ENCODE measurements at places on chromosomes 16 and 17.

GRCh38 chr17:45410144-45411091 lies 22.3 kb downstream of the ARHGAP27 start:
- no peak for DNase-seq

GRCh38 chr16:4745274-4745569 lies 10.9 kb downstream of the DNAAF8 start:
- no peak for DNase-seq

GRCh38 chr17:57328109-57328882 lies 72.0 kb downstream of the MSI2 start:
- no peak for DNase-seq

GRCh38 chr17:50842506-50843149 lies 7.2 kb downstream of the WFIKKN2 start:
- DNase-seq: no peak

Measured in HEK293T (cell line).